SHP77 treated with DMSO at 0.1 percent for 48 hours (cell line): ENCODE measurements at places on chromosomes 6 and 20.

DNA sequence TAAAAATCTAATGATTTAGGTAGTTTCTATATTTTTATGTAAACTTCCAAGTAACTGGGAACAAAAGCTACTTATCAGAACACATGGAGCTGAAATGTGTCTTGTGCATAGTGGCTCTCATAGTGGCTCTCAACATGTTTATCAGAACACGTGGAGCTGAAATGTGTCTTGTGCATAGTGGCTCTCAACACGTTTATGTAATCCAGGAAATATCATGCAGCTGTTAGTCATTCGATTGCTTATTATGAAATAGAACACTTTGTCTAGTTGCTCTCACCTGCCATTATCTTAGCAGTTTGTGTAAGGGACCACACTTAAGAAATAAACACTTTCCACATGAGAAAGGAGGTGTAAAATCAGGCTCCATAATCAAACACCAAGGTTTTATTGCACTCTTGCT, 119.2 kb upstream of the ASCC3 start:
- DNase-seq, result no peak

GRCh38 chr20:54479138-54479906, 3.9 kb downstream of the DOK5 start:
- no peak for DNase-seq

- DNase-seq, result no peak
These were observed 108.8 kb upstream of the SYNCRIP start for GRCh38 chr6:85751374-85752055.

GRCh38 chr6:108250240-108250866, 10.5 kb downstream of the SNX3 start:
- DNase-seq, result no peak

- no peak for DNase-seq
These were observed at the start of gene ECT2L for GRCh38 chr6:138795809-138796603. Gene ECT2L, plus strand, starts transcription at chr6:138796087. Its CDS starts 17,188 bp downstream, at chr6:138813275.

DNA sequence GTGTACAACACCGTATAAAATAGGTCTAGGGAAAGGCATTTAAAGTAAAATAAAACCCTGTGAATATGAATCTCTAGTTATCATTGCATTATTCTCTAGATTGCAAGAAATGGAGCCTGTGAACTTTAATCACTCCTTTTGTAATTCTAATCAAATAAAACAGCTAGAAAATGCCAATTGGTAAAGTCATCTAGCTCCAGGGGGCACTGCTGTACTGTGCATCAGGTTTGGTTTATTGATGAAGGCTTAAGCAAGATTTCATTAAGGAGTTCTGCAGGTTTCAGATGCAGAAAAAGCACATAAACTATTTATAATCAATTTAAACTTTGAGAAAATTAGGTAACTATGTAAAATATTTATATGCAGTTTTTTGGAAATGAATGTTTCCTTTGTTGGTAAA, 645.0 kb downstream of the PHF3 start:
- DNase-seq, result no peak

DNA sequence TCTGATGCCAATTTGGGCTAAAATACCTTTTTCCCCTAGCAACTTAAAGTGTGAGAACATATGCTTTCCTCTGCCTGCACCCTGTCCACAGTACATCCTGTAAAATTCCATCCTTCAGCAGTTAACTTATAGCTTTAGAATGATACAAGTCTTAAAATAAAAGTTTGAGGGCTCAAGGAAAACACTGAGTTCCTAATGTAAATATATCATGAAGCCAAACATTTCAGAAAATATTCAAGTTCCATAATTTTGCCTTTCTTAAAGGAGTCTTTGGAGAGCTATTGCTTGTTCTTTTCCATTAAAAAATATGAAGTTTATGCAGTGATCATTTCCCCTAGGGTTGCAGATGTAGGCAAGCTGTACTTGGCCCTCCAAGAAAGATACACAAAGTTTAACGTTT, 303.8 kb downstream of the COL12A1 start:
- DNase-seq, result no peak

DNA sequence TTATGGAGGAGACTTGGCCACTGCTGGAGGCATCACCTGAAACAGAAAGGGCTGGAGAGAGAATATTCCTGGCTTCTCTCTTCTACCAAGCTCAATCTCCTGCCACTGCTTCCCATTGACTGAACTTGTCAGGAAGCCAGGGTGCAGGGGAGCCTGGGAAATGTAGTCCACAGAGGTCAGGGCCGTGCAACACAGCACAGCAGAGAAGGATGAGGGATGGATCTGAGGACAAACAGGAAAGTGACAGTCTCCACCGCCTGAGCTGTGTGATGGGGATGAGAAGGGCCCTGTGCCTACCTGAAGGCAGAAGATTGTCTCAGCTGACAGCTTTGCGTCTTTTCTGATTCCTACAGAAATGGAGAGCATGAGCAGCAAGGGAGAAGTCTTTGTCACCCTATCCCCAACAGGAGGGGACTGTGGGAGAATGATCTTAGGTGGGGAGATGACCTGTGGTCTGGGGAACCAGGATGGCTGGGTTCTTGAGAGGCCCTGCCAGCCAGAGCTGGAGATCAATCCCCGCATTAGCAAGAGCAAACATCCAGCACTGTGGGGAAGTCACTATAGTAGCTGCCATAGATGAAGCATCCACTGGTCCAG, 114.2 kb downstream of the SNX5 start:
- DNase-seq, result peak; percentile 45

- no peak for DNase-seq
These were observed 102.9 kb upstream of the KCNG1 start for GRCh38 chr20:51125780-51126179.

GRCh38 chr20:44089987-44090674, 96.9 kb downstream of the JPH2 start:
- peak; percentile 56 for DNase-seq

- no peak for DNase-seq
These were observed 9.3 kb upstream of the C2 start for GRCh38 chr6:31918069-31918720.

GRCh38 chr6:37582306-37582705, 82.6 kb upstream of the CCDC167 start:
- no peak for DNase-seq

- no peak for DNase-seq
These were observed 2.3 kb downstream of the SIRPA start for GRCh38 chr20:1897541-1897940.

DNA sequence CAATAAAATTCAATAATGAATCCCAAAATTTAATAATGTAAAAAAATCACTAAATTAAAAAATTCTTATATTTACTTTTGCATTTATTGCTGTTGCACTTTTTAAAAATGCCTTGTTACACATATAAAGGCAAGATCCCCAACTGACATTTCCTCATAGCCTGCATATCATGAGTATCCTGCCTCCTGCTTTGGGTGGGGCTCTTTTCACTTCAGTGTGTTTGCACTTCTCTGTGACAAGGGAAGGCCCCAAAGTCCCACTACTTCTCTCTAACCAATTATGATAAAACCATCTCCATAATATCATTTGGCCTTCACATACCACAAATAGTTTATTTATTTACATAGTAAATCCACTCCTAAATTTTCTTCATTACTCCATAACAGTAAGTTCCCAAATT, 446.1 kb upstream of the MARCKS start:
- no peak for DNase-seq

- no peak for DNase-seq
These were observed 200.0 kb downstream of the ZMYND8 start for GRCh38 chr20:47156301-47157137.

DNA sequence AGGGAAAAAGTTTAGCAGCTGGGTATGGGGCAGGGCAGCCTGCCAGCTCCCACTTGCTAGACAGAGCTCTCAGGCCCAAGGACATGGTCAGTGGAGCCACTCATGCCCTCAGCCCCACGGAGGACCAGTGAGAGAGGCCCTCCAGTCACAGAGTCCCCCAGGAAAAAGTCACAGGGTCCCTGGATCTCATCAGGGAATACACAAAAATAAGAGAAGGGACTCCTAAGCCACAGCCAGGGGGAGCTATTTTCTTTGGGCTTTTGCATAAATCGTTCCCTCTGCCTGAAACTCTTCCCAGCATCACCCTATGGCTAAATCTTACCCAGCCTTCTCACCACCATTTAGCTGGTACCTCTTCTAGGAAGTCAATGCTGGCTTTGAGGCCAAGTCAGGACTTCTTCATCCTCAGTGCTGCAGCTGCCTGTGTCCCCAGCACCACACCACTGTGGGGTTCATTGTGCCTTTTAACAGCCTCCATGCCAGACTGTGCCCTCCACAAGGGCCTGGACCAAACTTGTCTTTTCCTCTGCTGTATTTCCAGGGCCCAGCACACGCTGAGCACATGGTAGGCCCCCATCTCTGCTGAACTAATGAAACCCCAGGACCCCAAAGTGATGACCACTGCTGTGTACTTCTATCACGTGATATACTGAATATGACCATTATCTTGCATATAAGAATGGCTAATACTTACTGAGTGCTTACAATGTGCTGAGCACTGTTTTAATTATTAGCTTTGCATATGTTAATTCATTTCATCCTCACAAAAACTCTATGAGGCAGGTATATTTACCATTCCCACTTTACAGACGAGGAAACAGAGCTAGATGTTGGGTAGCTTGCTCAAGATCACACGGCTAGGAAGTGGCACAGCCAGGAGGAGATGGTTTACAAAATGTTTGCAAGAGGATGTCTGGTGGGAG, 2.0 kb downstream of the ZNF335 start:
- peak; percentile 14 for DNase-seq

DNA sequence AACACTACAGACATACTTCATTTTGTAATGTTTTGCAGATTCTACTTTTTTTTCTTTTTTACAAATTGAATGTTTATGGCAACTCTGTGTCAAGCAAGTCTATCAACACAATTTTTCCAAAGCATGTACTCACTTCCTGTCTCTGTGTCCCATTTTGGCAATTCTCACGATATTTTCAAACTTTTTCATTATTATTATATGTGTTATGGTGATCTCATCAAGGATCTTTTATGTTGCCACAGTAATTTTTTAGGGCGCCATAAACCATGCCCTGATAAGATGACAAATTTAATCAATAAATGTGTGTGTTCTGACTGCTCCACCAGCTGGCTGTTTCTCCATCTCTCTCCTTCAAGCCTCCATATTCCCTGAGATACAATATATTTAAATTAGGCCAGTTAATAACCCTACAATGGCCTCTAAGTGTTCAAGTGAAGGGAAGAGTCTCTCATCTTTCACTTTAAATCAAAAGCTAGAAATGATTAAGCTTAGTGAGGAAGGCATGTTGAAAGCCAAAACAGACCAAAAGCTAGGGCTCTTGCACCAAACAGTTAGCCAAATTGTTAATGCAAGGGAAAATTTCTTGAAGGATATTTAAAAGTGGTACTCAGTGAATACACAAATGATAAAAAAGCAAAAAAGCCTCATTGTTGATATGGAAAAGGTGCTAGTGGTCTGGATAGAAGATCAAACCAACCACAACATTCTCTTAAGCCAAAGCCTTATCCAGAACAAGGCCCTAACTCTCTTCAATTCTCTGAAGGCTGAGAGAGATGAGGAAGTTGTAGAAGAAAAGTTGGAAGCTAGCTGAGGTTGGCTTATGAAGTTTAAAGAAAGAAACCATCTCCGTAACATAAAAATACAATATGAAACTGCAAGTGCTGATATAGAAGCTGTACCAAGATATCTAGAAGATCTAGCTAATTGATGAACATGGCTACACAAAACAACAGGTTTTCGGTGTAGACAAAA, 194.4 kb upstream of the TAB2 start:
- DNase-seq, result no peak

GRCh38 chr6:18439581-18439980, 52.4 kb downstream of the RNF144B start:
- DNase-seq, result no peak

DNA sequence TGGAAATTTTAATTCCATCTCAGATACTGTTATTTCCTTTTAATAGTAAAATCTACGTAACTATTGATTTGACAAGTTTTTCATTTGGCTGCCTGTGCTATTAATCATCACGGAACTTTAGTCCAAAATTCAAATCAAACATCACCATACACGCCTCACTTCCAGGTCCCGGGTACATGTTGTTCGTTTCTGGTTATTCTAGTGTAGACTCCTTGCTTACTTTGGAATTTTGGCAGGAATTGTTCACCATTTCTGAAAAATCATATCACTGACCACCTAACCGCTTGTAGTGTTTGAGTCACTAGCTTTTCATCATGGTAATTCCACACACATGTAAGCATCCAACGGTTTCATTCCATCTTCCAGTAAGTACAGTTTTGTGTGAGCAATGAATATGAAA, 98.0 kb upstream of the NHSL1 start:
- DNase-seq, result no peak

- DNase-seq, result no peak
These were observed 570 bp downstream of the TULP4 start for GRCh38 chr6:158312672-158313397.

- DNase-seq, result no peak
These were observed 62.1 kb downstream of the FOXO3 start for GRCh38 chr6:108622641-108623298.

GRCh38 chr6:40721271-40721952, 134.2 kb upstream of the LRFN2 start:
- no peak for DNase-seq

DNA sequence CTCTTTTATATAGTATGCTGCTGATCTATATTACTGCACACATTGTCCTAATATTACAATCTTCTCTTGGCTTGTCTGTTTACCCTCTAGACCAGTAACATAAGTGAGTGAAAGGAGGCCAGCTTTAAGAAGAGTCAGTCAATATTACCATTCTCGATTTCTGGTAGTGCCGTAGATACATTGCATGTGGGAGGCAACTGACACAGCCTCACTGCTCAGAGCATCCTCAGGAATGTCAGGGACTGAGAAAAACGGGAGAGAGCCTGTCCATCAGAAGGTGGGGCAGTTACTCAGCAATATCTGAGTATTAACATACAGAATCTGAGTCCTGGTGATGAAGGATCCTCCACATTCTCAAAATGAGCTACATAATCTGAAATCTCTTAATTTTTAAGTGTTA, 259.9 kb downstream of the GJA1 start:
- DNase-seq, result no peak

- no peak for DNase-seq
These were observed 1.1 kb downstream of the DOP1A start for GRCh38 chr6:83068616-83069015.

GRCh38 chr6:28368522-28368921, 18.8 kb downstream of the ZKSCAN3 start:
- DNase-seq, result no peak

GRCh38 chr20:41221614-41222218, 84.4 kb downstream of the PLCG1 start:
- DNase-seq, result no peak

GRCh38 chr20:3188823-3189413, 15.6 kb downstream of the DDRGK1 start:
- no peak for DNase-seq

- no peak for DNase-seq
These were observed 16.7 kb downstream of the PMEPA1 start for GRCh38 chr20:57693002-57693582.

GRCh38 chr20:1872459-1873097, 22.6 kb upstream of the SIRPA start:
- no peak for DNase-seq

GRCh38 chr20:51366155-51366886, 176.2 kb downstream of the NFATC2 start:
- no peak for DNase-seq
